Endodermal cell (in vitro differentiated cells): ENCODE measurements at places on chromosomes 7 and 10. TPM values are rescaled to one million over a fixed set of nuclear protein-coding genes. Genes with fewer than 3 reads are reported as not detected.

DNA sequence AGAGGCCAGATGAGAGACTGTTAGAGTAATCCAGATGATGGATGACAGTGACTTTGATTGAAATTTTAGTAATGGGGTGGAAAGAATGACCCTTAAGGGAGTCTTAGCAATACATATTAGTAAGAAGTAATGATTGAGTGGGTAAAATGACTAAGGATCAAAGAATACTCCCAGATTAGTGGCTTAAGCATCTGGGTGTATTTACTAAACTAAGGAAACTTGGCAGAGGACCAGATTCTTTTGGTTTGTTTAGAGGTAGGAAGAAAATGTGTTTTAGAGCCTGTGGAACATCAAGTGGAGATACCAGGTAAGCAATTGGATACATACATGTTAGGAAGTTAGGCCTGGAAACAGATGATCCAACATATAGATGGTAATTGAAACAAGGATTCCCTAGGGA lies 58.8 kb upstream of the ADRA2A start:
- no peak for DNase-seq
- H3K27me3 ChIP-seq: no peaks in the 10 kb centered on the region
- H3K4me1 ChIP-seq: no peaks in the 10 kb centered on the region
- peaks cover 53% of the 10 kb centered on the region for H3K36me3 ChIP-seq

The HELLS gene
- 139 to 288 TPM (median 283 TPM) in 3 replicates for total RNA-seq

The ZNF25 gene
- 0.36 and 0.55 TPM in 2 replicates for total RNA-seq

The HTR5A gene
- total RNA-seq: 0.11 and 0.16 TPM in 2 replicates
